Kasumi-1 (cell line): ENCODE measurements at places on chromosomes 1 and 21.

GRCh38 chr1:43532716-43533115 is 2.0 kb downstream of the PTPRF start:
- no peak for DNase-seq

- no peak for DNase-seq
Measured at GRCh38 chr1:209642816-209643215, 9.4 kb downstream of the LAMB3 start.

DNA sequence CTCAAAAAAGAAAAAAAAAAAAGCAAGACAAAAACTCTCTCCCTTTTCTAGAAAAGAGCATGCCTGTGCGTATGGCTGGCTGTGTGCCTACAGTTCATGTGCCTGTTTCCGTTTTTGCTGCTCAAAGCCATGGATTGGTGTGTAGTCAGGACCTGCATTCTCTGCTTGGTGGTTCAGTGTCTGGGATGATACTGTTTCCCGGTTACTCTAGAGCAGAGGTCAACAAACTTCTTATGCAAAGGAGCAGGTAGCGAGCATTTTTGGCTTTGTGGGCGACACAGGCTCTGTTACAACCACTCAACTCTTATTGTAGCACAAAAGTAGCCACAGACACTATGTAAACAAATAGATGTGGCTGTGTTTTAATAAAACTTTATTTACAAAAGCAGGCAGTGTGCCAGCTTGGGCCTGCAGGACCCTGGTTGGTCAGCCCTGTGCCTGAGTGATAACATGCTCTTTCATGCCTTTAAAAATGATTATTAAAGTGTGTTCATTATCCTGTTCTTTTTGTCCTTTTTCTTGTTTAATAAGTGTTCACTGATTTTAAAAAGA is 524.2 kb downstream of the KIF26B start:
- DNase-seq = no peak

DNA sequence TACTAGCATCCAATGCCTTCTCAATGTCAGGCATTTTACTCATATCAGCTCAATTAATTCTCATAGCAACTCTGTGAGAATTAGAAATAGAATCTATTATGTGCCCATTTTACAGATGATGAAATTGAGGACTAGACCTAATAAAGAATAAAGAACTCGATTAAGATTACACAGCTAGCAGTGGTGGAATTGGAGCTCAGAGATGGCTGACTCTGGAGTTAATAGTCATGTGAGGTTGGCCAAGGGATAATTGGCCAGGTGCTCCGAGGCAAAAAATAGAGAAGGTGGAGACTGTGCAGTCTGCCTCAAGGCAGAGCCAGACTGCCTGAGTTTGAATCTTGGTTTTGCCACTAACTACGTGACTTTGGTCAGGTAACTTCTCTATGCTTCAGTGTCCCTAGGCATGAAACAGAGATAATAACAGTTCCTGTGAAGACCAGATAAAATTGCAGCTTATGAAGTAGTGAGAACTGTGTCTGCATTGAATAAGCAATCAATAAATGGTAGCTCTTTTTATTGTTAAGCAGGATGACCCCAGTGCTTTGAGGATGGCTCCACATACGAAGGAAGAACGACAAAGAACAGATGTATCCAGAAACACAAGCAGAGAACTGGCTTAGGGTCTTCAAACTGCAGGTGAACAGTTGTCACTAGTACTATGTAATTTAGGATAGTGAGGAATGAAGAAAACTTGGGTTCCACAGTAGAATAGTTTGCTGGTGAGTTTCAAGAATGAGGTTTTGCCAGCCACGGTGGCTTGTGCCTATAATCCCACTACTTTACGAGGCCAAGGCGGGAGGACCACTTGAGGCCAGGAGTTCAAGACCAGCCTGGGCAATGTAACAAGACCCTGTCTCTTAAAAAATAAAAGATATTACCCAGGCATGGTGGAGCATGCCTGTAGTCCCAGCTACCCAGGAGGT is 6.9 kb upstream of the CCSAP start:
- DNase-seq = no peak

DNA sequence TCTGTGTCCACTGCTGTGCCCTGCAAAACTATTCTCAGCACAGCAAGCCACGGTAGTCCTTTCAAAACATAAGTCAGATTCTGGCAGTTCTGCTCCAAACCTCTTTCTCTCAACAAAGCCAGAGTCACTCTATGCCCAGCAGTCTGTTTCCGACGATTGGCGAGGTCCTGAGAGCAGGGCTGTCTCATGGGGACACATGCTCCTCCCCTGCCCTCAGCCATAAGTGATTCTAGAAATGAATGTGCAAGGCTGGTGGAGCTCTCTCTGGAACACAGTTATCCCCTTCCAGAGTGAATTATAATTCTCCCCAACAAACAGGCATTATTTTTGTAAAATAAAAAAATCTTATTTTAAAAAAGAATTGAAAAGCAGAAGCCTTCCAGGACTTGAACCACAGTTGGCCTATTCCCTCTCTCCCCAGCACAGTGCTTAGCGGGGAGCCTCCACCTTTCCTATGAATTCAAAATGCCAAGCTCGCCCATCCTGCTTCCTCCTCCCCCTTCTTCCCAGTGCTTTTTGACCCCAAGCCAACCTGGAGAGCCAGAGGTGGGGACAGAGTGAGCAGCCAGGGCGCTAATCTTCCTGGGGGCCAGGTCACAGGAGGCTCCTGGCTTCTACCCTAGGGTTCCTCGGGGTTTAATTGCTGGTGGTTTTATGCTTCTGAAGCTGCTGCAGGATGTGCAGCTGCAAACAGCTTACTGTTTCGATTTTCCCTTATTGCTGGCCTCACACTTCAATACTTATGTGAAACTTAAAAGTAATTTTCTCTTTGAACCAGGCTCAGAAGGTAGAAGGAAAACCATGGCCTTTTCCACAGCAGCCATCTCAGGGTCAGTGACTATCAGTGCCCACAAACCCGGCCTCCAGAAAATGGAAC is 41.1 kb downstream of the KCNJ6 start:
- DNase-seq = no peak

DNA sequence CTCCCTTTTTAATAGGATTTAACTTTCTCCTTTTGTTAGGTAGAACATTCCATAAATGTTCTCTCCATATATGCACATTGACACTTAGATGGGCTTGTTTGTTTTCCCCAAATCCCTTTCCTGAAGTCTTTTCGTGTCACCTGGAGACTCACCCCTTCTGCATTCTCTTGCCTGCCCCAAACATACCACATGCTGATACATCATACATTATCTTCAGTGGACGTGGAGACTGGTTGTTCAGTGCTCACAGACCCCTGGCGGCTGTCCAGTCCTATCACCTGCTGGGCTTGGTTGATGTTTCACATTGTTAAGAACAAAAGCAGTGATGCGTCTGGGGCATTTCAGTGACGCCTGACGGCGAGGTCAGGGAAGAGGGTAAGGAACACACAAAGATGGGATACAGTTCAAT is 22.2 kb downstream of the FMOD start:
- no peak for DNase-seq

DNA sequence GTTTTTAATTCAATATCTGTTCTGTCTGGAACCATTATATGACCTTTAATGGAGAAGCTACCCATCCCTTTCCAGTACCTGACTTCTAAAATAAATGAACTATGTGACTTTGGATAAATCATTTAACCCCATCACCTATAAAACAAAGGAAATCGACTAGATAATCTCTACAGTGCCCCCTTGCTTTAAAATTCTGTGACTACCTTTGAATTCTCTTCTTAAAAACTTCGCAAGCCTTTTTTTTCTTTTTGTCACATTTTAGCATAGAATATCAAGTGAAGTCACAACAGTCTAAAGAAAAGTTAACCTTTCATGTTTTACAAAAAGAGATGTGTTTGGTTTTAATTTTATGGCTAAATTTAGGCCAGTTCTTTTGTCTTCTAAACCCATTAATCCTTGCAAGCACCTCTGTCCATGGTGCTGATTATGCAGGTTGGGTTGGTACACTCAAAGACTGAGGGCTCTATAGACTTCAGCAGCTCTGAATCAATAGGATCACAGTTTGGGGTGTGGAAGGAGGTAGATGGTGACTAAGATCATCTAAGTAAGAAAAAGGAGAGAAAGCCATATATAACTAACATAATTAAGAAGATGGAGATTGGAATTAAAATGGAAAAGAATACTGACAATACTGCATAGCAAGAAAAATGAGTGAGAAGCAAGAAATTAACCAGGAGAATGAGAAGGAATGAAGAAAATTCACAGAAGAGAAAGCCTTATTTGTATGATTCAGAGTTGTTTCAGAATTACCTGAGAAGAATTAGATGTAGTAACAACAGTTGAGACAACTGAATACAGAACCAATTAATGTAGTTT is 59.2 kb downstream of the TBX15 start:
- DNase-seq = peak; percentile 8

DNA sequence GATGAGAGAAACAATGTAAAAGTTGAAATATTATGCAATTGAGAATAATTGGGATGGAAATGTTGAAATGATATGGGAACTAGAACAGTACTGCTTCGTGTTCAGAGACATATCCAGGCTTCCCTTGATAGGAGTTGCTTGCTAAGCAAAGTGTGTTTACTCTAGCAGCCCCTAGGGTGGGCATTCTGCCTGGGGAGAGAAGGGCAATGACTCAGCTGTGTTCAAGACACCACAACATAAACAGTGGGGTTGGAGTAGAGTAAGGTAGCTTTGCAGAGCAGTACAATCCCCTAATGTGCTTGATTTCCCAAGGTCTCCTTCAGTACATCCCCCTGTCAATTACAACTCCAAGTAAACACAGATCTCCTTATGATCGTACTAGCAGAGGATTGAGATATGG is 4.8 kb upstream of the PCNX2 start:
- no peak for DNase-seq

DNA sequence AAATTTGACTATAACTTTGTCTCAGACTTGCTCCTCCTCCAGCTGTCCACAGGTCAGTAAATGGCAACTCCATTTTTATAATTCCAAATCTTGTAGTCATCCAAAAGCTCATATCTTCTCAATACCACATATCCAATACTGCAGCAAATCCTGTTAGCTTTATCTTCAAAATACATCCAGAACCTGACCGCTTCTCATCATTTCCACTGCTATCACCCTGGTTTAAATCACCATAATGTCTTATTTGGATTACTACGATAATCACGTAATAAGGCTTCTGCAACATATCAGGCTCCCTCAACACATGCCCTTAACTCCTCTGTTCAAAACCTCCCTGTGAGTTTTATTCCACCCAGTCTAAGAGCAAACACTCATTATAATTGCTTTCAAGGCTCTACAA is 34.5 kb downstream of the ERO1B start:
- DNase-seq = no peak

DNA sequence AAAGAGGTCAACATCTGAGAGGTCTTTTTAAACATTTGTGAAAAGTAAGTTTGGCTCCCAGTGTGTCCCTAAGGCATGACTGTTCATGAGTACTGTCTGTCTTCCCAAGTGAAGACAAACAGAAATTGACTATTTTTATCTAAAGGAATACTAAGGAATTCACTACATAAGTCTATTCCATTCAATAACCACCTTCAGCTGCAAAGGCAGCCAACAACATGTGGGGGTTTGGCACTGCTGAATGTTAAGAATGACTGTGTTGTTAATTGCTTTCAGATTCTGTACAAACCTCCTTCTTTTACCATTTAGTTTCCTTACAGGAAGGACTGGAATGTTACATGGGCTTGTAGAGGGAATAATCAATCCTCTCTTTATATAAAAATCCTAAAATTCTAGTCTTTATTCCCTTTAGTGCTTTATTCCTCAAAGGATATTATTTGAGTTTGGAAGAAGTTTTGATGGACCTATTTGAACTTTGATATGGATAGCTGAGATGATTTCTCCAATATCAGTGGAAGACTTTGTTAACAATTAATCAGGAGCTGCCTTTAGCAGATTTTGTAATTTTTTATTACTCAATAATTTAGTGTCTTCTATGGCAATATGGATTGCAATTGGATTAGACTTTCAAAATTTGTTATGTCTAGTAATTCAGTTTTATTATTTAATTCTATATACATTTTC is 201.7 kb upstream of the CHRM3 start:
- no peak for DNase-seq

DNA sequence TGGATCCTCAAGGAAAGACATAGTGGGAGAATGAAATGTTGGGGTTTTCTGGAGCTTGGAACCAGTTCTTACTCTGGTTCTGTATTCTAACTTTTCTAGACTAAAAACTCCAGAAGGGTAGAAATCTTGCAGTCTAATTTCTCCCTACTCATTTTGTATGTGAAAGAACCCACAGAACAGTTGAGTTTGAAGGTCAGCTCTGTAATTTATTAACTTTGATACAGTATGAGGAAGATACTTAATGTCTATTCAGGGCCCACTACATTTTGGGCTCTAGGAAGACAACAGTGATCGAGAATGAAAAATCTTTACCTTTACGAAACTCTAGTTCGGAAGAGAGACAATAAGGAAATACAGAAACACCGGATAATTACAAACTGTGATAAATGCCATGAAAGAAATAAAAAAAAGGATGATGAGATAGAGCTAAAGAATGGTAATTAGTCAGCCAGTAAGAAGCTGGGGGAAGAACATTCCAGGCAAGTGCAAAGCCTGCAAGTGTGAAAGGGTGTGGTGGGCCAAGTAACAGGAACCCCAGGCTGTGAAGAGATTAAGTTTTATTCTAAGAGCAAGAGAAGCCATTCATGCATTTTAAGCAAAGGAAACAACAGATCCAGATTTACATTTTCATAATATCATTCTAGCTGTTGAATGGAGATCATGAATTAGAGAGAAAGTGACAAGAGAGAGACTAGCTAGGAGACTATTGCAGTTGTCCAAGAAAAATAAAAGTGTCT is 159.9 kb upstream of the HMCN1 start:
- no peak for DNase-seq

DNA sequence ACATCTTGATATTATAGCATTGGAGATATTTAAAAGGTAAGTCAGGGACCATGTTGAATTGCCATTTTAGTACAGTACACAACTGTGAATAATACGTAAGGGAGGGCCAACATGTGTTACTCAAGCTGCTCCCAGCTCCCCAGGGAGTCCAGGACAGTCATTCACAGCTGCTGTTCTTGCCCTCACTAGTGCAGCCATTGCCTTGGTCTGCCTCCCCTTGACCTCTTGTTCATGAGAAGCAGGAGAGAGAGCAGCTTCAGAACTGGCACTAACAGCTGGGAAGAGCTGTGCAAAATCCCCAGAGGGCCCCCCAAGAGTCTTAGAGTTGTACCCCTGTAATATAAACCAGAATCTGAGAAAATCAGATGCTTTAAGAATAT is 16.4 kb downstream of the TCEANC2 start:
- DNase-seq = no peak

GRCh38 chr1:167342846-167343245 is 122.2 kb downstream of the POU2F1 start:
- peak; percentile 43 for DNase-seq
